Thymus (tissue), 14 donors: ENCODE measurements at places on chromosomes 11 and 22.

GRCh38 chr11:63933459-63933858, 5.3 kb upstream of the NAA40 start:
- H3K27me3 ChIP-seq = no peaks in the 10 kb centered on the region
- H3K4me1 ChIP-seq = peaks cover 6% of the 10 kb centered on the region
- no peak overlapping the region for H3K27ac ChIP-seq
- no peak overlapping the region for H3K4me3 ChIP-seq
- H3K36me3 ChIP-seq = no peaks in the 10 kb centered on the region
- no peak for DNase-seq

GRCh38 chr22:37951305-37951704, 2.1 kb downstream of the C22orf23 start:
- no peak overlapping the region for H3K4me3 ChIP-seq
- H3K4me1 ChIP-seq = peaks cover 12% of the 10 kb centered on the region
- no peak overlapping the region for H3K27ac ChIP-seq
- peaks cover 29% of the 10 kb centered on the region for H3K27me3 ChIP-seq
- H3K36me3 ChIP-seq = no peaks in the 10 kb centered on the region
- no peak for DNase-seq

DNA sequence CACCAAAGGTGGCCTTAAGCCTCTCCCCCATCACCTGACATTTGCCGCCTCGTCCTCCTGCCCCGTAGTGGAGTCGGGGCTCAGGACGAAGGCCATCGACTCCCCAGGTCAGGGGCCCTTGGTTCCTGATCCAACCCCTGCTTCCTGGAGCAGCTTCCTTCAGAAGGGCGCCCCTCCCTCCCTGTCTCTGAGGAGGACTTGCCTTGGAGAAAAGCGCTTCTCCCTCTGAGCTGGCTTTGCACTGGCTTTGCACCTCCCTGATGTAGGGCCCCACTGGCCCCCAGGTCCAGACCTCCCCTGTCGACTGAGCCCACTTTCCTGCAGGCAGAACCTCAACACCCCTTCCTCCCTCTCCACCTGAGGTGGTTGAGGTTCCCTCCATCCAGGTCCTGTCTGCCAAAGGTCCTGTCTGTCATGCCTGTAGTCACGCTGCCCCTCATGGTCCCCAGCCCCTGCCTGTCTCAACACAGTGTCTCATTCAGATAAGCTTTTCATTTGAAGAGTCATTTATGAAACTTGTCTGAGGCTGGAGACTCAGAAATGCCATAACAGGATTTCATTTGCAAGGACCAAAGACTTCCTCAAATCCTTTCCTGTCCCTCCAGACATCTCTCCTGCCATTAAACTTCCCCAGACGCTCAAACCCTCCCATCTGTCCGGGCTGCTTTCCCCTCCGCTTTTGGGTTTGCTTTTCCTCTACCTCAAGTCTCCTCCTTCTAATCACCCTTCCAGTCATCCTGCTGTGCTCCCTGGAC, 78.4 kb downstream of the MYO7A start:
- H3K4me1 ChIP-seq = no peaks in the 10 kb centered on the region
- no peaks in the 10 kb centered on the region for H3K36me3 ChIP-seq
- H3K27ac ChIP-seq = no peak overlapping the region
- H3K27me3 ChIP-seq = no peaks in the 10 kb centered on the region
- no peak overlapping the region for H3K4me3 ChIP-seq

DNA sequence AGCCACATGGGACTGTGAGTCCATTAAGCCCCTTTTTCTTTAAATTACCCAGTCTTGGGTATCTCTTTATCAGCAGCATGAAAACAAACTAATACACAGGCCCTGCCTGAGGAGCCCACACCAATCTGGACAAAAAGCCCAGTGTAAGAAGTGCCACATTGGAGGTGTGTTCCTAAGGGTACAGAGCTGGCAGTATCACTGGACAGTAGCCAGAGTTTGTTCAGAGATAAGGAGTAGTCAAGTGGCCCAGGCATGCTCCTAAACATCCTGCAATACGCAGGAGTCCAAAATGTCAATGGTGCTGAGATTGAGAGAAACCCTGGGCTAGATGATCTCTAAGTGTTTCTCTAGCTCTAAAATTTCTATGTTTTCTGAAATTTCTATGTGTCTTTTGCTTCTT, 27.0 kb upstream of the POGLUT3 start:
- H3K4me3 ChIP-seq = no peak overlapping the region
- H3K4me1 ChIP-seq = no peaks in the 10 kb centered on the region
- no peaks in the 10 kb centered on the region for H3K27me3 ChIP-seq
- no peak for DNase-seq

- no peak for DNase-seq
- H3K4me3 ChIP-seq = no peak within 1 kb of the TSS
- H3K36me3 ChIP-seq = no peaks in the 10 kb centered on the region
- no peaks in the 10 kb centered on the region for H3K4me1 ChIP-seq
- H3K27me3 ChIP-seq = no peaks in the 10 kb centered on the region
- no peak within 1 kb of the TSS for H3K27ac ChIP-seq
Observed at GRCh38 chr11:7965386-7965785, at the start of gene NLRP10. NLRP10 (minus strand) TSS chr11:7965447; CDS start chr11:7963495, 1,952 bp downstream.

- no peaks in the 10 kb centered on the region for H3K4me1 ChIP-seq
- peak overlapping the region; percentile 32 for H3K27ac ChIP-seq
- no peak for DNase-seq
- peaks cover 19% of the 10 kb centered on the region for H3K27me3 ChIP-seq
- no peaks in the 10 kb centered on the region for H3K36me3 ChIP-seq
Observed at GRCh38 chr11:69791276-69792180, 16.4 kb upstream of the FGF4 start.

DNA sequence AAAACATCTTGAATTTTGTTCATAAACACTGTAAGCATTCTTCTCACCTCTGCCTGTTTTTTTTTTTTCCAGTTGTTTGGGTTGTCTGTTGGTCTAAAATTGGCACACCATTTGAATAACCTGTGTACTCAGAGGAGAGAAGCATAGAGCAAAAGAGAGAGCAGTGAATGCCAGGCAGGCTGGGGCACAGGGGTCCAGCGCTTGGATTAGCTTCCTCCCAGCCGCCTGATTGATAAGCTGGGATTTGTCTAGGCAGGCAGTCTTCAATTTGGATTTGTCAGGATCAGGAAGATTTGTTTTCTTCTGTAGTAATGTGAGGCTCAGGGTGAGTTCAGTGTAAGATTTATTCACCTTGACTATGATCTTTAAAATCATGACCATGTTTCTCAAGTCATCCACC, 59.0 kb downstream of the ARL14EP start:
- H3K27ac ChIP-seq = no peak overlapping the region
- H3K4me1 ChIP-seq = no peaks in the 10 kb centered on the region
- H3K27me3 ChIP-seq = no peaks in the 10 kb centered on the region
- H3K36me3 ChIP-seq = no peaks in the 10 kb centered on the region
- no peak for DNase-seq

DNA sequence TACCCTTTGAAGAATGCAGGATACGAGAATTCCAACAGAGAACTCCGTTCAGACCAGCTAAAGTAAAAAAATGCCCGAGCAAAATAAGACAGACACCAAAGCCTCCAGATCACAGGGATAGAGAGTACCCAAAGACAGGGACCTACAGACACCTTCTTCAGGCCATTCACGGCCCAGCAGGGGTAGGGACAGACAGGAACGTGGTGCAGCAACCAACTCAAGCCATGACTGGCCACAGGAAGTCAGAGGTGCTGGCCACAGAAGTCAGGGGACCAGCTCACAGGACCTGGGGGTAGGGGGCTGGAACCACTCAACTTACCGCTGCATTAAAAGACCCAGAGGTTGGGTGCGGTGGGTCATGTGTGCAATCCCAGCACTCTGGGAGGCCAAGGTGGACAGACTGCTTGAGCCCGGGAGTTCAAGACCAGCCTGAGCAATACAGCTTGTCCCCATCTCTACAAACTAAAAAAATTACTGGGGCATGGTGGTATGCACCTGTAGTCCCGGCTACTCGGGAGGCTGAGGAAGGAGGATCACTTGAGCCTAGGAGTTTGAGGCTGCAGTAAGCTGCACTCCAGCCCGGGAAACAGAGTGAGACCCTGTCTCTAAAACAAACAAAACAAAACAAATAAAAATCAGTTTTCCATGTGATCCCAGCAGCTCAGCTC, 39.9 kb upstream of the COMT start:
- H3K4me1 ChIP-seq = peaks cover 96% of the 10 kb centered on the region
- no peak overlapping the region for H3K27ac ChIP-seq
- H3K27me3 ChIP-seq = no peaks in the 10 kb centered on the region
- DNase-seq = no peak
- H3K4me3 ChIP-seq = no peak overlapping the region

- no peak for DNase-seq
- no peaks in the 10 kb centered on the region for H3K36me3 ChIP-seq
- H3K27ac ChIP-seq = no peak overlapping the region
Observed at GRCh38 chr11:87203907-87204602, 166.3 kb downstream of the TMEM135 start.

DNA sequence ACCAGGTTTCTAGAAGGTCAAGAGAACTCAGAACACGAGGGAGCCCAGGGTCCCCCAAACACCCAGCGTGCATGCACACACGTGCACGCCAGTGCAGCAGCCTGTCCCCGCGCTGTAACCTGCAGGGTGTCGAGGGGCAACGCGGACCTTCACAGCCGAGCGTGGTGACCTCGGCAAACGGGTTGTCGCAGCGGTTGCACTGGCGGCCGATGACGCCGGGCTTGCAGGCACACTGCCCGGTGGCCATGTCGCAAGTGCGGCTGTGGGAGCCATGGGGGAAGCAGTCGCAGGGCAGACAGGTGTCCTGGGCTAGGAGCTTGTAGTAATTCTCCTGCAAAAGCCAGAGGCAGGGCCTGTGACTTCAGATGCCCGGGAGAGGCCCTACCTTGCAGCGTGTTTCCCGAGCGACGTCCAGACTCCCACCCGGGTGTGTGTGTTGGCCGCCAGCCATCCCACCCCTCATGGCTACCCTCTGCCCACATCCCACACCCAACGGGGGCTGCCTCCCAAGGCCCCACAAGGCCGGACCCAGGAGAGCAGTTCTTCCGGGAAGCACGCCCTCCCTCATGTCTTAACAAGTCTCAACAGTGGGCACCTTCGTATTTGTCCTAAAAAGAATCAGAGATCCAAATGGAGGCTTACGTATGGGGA, 56.1 kb downstream of the TRMU start:
- no peaks in the 10 kb centered on the region for H3K36me3 ChIP-seq
- no peaks in the 10 kb centered on the region for H3K27me3 ChIP-seq
- H3K27ac ChIP-seq = no peak overlapping the region
- DNase-seq = no peak
- H3K4me1 ChIP-seq = peaks cover 33% of the 10 kb centered on the region

DNA sequence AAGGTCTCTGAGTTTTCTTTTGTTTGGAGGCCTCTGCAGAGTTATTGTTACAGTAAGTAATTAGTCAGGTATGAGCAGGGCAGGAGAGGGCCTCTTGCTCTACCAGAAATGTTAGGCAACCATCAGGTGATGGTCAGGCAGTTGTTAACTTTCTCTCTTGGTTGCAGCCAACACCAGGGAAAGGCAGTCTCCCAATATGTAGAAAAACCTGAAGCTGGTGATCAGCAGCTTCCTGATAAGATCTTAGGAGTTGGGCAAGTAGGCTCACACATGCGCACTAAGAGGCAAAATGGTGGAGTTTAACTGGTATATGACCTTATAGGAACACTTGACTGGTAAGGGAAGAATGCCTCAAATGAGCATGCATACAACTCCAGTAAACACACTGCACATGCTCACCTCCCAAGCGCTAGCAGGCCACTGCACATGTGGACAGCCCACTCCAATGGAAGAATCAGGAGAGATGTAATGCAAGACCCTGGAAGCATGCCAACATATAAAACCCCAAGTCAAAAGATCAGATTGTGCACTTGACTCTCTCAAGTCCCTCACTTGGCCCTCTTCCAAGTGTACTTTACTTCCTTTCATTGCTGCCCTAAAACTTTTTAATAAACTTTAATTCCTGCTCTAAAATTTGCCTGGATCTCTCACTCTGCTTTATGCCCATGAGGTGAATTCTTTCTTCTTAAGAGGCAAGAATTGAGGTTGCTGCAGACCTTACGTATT, 23.7 kb upstream of the SLC35F2 start:
- H3K36me3 ChIP-seq = no peaks in the 10 kb centered on the region
- H3K27me3 ChIP-seq = no peaks in the 10 kb centered on the region
- H3K4me3 ChIP-seq = no peak overlapping the region
- no peaks in the 10 kb centered on the region for H3K4me1 ChIP-seq

GRCh38 chr11:45144126-45145082, 2.0 kb upstream of the PRDM11 start:
- H3K4me3 ChIP-seq = no peak overlapping the region
- no peak for DNase-seq
- H3K27me3 ChIP-seq = peaks cover 18% of the 10 kb centered on the region
- no peak overlapping the region for H3K27ac ChIP-seq

DNA sequence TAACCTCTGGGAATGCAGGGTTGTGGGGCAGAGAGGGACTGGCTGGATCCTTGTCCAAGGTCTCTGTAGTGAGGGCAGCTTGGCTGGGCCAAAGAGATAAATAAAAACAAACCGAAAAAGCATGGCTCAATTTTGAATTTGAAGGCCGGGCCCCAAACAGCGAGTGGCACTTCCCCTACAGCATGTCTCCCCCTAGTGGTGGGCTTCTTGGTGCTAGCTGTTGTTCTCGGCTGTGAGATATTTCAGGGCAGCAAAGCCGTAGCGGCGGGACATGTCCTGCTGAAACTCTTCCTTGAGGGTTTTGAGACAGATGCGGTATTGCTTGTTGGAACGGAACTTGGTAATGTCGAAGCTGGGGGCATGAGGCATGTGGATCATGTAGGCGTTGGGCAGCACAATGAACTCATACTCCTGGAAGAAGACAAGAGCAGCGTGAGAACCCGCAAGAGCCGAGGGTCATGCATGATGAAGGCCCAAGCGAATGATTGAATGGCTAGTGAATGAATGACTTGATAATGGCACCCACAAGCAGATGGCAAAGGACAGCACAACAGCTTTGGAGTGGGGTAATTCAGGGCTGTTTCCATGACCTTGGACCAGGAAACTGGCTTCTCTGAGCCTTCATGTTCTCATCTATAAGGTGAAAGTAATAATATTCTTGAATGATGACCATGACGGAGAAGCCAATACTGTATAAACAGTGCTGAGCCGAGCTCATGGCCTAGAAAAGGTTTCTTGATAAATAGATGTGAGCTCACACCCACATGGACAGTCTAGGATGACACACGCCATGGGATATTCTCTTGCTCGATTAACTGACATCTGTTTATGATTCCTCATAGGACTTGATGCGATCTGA, 216.3 kb upstream of the SYN3 start:
- no peaks in the 10 kb centered on the region for H3K4me1 ChIP-seq
- no peaks in the 10 kb centered on the region for H3K36me3 ChIP-seq
- H3K4me3 ChIP-seq = no peak overlapping the region
- no peak overlapping the region for H3K27ac ChIP-seq
- no peaks in the 10 kb centered on the region for H3K27me3 ChIP-seq

DNA sequence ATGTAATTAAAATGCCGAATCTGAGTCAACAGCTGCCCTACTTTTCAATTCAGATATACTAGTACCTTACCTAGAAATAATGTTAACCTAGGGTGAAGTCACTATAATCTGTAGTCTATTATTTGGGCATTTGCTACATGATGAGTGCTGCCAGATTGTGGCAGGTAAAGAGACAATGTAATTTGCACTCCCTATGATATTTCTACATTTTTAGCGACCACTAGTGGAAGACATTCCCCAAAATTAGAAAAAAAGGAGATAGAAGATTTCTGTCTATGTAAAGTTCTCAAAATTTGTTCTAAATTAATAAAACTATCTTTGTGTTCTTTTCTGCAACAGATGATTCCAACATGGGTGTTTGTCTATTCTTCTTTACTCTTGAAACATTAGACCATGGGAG, 14.1 kb downstream of the MS4A1 start:
- H3K27me3 ChIP-seq = no peaks in the 10 kb centered on the region
- no peaks in the 10 kb centered on the region for H3K4me1 ChIP-seq
- no peak for DNase-seq
- H3K27ac ChIP-seq = no peak overlapping the region

- no peaks in the 10 kb centered on the region for H3K36me3 ChIP-seq
- peak overlapping the region; percentile 52 for H3K27ac ChIP-seq
- no peak overlapping the region for H3K4me3 ChIP-seq
- no peak for DNase-seq
- H3K27me3 ChIP-seq = peaks cover 25% of the 10 kb centered on the region
Observed at GRCh38 chr22:44025171-44026065, 1.3 kb downstream of the PARVB start.
